ENCODE measurements at places on chromosomes 6 and 20.

GRCh38 chr20:4944518-4945313 lies 56.6 kb downstream of the SLC23A2 start:
- DNase-seq: no peak

GRCh38 chr6:135828021-135828420 lies 23.5 kb upstream of the PDE7B start:
- no peak for DNase-seq

GRCh38 chr6:131761060-131761761 lies 46.6 kb upstream of the ENPP1 start:
- no peak for DNase-seq

- no peak for DNase-seq
These were observed 135.0 kb downstream of the CLIC5 start for GRCh38 chr6:45880676-45881075.

- no peak for DNase-seq
These were observed 115.7 kb upstream of the SALL4 start for GRCh38 chr20:51917886-51918535.

DNA sequence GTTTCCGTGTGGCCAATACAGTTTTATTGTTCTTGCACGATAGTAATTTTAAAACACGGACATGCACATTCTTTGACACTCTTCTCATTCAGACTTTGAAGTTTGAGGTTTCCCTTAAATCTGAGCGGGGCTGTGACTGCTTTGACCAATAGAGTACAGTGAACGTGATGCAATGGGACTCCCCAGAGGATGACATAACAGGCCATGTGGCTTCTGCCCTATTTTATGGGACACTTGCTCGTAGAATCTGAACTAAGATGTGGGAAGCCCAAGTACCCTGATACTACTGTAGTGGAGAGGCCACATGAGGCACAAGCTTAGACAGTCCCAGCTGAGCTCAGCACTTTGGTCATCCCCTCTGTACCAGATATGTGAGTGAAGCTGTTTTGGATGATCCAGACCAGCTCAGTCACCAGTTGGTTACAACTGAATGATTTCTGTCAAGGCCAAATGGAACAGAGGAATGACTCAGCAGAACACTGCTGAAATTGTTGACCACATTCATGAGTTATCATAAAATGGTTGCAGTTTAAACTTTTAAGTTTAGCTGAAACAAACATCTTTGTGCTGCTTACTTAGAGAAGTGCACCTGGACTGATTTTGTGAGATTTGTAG lies 279.4 kb downstream of the RFPL4B start:
- DNase-seq: no peak

DNA sequence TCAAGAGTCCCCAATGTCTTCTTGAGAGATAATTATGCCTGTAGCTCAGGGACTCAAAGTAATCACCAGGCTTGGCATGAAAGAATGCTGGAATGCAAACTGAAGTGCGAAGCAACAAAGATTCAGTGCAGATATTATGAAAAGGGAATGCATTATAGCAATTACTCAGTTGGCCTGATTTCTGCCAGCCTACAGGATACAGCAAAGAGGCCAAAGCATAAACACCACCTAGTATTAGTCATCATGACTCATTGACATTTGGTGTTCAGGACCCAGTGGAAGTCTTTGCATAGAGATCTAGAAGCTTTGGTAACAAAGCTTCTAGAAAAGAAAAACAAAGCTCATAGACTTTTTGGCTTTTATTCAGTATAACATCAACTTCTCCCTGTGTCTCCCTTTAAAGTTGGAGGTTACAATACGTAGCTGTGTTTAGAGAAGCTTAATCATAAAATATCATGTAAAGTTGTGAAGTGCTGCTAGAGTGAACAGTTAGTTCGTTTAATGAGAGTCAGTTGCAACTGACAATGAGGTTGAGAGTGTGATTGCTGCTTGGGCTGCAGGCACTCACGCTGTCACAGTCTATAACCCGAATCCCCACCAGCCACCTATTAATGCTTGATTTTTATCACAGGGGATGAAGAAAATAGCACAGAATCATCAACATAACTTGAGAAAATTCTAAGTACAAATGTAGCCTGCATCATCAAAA lies 932.7 kb downstream of the TFAP2A start:
- no peak for DNase-seq

GRCh38 chr6:106056060-106056745 lies 29.9 kb upstream of the PRDM1 start:
- DNase-seq: no peak

- DNase-seq: no peak
These were observed 28.8 kb upstream of the HIVEP1 start for GRCh38 chr6:11983306-11983705.

GRCh38 chr6:151374036-151374683 lies 17.2 kb downstream of the ZBTB2 start:
- peak; percentile 39 for DNase-seq

- DNase-seq: no peak
These were observed 30.0 kb downstream of the DZANK1 start for GRCh38 chr20:18436847-18437246.

DNA sequence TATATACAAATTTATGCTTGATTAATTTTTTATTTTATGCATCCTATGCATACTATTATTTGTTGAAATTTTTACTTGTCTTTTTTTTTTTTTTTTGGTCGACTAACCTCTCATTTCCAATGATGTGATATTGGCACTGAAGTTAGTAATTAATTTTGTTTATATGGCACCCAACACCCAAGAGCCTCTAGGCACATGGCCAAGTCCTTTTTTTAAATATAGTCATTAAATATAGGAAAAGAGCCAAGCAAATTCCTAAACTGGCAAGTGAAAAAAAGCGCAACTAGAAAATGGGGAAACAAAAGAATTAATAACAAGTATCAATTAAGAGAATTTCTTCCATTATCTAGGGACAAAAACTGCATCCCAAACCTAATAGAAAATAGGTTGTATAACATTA lies 85.5 kb upstream of the HS3ST5 start:
- DNase-seq: no peak

- peak; percentile 92 for DNase-seq
These were observed at the start of gene RGS19 for GRCh38 chr20:64079273-64080012. Gene RGS19, minus strand, starts transcription at chr20:64079518. Its CDS starts 2,632 bp downstream, at chr20:64076886.

- DNase-seq: no peak
These were observed 28.7 kb upstream of the SPAG4 start for GRCh38 chr20:35586751-35587425.

- DNase-seq: no peak
These were observed 8.1 kb downstream of the HLA-DPA1 start for GRCh38 chr6:33065312-33065711.

GRCh38 chr20:50720026-50720425 lies 11.4 kb upstream of the PARD6B start:
- DNase-seq: no peak

GRCh38 chr6:5416250-5416649 lies 154.9 kb downstream of the FARS2 start:
- no peak for DNase-seq

DNA sequence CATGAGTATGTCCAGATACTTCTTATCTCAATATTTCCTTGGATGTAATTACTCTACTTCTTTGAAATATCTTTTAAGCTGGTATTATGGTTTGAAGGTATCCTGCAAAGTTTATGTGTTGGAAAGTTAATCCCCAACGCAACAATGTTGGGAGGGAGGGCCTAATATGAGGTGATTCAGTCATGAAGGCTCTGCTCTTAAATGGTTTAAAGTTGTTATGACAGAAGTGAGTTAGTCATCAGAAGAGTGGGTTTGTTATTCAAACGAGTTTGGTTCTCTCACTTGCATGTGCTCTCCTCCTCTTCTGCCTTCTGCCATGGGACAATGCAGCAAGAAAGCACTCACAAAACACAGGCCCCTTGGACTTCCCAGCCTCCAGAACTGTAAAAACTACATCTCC lies 176.3 kb downstream of the KCNQ5 start:
- DNase-seq: no peak

GRCh38 chr20:47559141-47559540 lies 57.5 kb downstream of the NCOA3 start:
- DNase-seq: no peak

GRCh38 chr6:74505391-74505790 lies 700.5 kb downstream of the COL12A1 start:
- no peak for DNase-seq

DNA sequence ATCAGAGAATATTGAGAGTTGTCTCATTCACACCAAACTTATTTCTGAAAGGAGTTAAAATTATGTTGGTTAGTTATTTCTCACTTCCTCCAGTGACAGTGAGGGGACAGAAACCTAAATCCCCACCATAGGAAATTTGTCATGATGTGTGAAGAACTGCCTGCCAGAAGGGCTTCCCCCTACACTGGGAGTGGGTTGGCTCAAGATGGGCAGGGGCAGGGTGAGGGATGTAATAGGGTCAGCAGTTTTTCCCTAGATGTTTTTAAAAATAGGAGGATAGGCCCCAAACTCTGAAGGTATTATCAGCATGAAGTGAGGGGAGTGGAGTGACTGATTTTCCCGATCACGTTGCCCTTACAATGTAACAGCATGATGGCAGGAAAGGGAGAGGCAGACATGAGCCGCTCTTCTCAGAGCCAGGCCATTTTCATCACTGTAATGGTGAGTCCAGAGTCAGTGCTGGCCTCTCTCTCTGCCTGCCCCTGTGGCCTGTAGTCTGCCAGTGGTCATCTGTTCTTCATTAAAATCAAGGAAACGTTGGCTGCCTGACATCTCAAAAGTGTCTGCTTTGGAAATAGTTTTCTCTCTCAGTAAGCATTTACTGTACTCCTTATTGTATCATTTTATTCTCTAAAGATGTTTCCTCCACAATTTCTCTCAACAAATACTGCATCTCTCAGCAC lies 59.8 kb upstream of the SYNJ2 start:
- peak; percentile 43 for DNase-seq

Data from heart left ventricle (tissue), 16 donors.